ENCODE measurements at places on chromosomes 4 and X.

DNA sequence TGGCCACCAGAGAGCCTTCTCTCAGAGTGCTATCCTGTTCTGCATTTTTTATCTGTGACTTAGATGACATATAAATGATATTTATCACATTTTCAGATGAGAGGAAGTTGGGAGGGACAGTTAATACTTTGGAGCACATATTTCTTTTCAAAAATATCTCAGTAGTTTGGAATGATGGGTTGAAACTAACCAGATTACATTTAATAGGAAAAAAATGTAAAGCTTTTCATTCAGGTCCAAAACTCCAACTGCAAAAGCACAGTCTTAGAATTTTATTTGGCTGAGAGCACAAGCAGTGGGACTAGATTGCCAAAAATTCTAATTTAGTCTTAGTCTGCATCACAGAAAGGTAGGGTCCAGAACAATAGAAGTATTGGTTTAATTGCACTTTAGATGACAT, 248.2 kb upstream of the TEX13A start:
- DNase-seq, result no peak

DNA sequence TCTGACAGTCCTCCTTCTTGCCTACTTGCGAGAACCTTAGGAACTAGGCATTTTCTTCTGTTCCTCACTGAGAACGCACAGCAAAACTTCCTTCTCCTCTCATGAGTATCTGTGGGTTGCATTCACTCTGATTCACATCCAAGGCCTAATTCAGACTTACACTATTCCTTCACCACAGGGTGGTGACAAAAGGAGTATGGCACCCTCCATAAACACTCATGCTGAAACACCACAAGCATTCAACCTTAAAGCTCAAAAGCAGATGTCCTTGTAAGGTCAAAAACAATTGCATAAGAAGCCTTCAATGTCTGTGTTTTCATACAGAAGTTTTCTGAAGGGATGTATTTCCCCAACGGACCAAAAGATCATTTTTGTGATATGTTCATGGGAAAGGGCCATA, 147.3 kb downstream of the CORIN start:
- no peak for DNase-seq

- no peak for DNase-seq
Observed at GRCh38 chrX:21354725-21355124, 19.5 kb upstream of the CNKSR2 start.

- DNase-seq, result no peak
Observed at GRCh38 chr4:16464651-16465050, 238.4 kb upstream of the TAPT1 start.

GRCh38 chr4:39043058-39043860, 11.1 kb upstream of the TMEM156 start:
- DNase-seq, result no peak

- DNase-seq, result no peak
Observed at GRCh38 chr4:44493924-44494323, 45.3 kb upstream of the KCTD8 start.

DNA sequence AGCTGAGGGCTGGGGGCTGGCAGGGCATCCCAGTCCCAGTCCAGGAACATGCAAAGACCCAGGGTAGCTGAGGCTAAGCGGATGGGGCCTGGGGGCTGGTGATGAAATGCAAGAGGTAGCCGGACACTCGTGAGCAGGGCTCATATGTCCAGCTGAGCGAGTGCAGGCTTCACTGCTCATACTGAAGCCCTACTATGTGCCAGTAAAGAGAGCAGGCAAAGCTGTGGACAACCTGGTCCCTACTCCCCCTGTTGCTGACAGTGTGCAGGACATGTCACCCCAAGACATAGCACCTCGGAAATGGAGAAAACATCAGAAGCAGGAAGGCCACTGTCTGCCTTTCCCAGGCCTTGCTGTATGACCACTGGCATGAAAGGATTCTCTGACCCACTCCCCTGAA, 122.4 kb upstream of the STX18 start:
- DNase-seq, result no peak

DNA sequence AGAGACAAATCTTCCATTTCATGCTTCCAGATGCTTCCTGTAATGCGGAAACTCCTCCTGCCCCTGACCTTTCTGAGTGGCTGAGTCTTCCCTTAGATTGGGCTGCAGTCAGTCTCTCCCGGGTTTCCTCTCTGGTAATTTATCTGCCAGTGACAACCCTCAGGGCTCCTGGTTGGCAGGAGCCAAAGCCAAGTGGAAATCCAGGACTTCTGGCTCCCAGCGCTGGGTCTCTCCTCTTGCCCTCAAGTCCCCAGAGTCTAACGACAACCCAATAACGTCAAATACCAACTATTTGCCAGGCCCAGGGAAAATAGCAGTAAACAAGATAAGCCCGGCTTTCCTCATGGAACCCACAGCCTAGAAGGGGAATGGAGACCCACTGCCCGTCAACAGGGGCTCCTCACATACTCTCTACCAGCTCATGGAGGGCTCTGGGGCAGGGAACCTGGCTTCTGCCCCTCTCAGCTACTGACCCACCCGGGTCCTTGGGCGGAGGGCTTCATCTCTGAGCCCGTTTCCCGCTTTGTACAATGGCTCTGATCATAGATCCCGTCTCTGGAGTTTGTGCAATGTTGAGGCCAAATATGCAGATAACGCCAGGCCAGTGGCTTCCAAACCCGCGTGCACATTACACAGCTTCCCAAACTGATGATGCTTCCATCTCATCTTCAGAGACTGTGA, 1.1 kb upstream of the TBC1D14 start:
- DNase-seq, result no peak

DNA sequence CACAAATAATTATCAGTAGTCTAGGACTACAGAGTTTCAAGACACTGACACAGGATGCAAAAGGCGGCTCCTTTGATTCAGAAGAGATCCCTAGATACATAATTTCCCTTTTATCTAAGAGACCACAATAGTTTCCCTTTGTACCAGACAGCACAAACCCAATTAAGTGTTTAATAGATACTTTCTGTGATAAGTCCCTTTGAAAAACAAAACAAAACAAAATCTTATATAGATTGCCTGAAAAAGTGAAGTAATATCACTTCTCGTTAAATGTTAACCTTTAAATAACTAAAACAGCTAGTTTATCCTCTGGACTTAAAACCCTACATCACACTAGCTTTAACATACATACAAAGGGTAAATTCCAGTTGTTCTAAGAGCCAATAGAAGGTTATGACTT, 49.9 kb downstream of the APBB2 start:
- no peak for DNase-seq

DNA sequence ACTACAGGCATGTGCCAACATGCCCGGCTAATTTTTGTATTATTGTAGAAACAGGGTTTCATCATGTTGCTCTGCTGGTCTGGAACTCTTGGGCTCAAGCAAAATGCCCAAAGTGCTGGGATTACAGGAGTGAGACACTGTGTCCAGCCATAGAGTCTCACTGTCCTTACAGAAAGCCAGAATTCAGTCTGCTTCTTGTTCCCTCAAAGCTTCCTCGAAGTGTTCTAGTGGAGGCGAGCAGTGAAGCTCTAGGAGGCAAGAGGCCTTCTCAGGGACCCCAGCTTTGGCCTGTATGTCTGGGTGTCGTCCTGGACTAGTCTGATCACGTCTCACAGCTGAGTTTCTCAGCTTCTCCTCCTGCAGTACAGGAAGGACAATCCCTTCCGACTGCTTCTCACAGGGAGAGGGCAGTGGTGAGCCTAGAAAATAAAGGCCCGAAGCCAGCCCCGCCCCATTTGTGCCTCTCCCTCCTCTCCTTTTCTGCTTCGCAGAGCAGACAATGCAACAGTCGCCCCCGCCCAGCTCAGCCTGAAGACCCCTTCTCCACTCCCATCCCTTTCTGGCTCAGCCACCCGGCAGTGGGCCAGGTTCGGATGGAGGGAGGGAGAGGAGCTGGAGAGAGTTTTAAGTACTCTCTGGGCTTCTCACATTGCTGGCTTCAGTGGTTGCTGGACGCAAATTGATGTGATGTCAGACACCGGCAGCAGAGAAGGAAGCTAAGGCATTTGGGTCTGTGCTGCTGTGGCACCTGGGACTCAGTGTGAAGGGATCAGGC, 11.1 kb upstream of the FAM3A start:
- DNase-seq, result peak; percentile 84

DNA sequence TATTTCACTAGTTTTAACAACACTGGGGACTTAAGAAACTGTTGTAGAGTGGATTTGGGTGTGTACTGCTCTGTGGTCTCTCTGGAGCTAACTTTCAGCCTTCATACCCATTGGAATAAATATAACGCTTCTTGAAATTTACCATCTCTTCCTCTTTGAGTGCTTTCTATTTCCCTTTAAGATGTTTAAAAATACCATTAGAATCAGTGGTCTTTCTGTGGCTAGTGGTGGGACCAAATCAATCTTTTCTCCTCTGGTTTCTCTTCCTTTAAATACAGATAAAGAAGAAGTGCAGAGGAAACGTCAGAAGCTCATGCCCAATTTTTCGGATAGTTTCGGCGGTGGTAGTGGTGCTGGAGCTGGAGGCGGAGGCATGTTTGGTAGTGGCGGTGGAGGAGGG, 92.0 kb downstream of the NFKB1 start:
- DNase-seq, result no peak

DNA sequence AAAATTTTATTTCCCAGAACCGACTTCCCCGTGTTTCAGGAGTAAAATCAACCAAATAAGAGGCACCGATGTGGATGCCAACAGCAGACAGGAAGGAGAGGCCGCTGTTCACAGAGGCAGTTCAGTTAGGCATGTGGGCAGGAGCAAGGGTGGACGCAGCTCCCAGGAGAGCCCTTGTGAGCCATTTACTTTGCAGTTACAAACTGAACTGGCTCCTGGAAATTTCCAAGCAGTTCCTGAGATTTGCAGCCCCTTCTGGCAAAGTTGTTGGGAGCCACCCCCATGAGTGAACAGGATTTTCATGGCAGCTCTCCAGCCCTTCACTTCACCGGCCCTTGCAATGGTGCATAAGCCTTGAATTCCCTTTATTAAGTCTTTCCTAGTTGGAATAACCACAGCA, 189.1 kb downstream of the AFAP1 start:
- no peak for DNase-seq

DNA sequence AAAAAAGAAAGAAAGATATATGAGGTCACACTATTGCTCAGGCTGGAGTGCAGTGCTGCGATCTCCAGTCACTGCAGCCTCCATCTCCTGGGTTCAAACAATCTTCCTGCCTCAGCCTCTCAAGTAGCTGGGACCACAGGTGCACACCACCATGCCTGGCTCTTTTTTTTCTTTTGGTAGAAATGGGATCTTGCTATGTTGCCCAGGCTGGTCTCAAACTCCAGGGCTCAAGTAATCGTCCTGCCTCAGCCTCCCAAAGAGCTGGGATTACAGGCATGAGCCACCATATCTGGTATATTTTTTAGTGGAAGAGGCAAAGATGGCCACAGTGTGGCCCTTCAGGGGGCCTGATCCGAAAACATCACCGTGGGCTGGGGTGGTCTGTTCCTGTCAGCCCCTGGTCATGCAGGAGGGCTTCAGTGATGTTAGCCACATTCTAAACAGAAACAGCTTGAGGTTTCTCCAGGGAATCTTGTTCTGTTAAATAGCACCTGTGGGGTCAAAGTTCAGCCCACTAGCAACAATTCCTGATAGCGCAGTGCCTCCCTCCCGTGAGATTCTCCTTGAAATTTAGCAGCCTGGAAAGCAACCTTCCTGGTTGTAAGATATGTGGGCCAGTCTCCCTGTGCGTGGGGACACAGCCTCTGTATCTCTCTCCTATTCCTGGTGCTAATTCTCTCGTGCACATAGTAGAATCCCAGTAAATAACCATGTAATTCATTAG, 7.3 kb upstream of the DHRSX start:
- DNase-seq, result peak; percentile 34

DNA sequence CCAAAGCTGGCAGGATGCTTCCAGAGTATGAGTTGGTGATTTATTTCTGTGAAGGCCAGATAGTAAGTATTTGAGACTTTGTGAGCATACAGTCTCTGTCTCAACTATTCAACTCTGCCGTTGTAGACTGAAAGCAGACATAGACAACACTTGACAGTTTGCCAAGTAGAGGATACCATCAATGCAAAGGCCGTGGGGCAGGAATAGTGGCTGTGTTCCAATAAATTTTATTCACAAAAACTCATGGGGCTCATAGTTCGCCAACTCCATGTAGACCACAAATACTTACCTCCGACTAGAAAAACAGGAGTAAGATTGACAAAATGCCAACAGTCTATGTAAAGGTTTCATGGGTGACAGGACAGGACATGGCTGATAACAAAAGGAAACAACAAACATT, 3.7 kb upstream of the PIR start:
- no peak for DNase-seq

Data from activated effector memory CD4-positive, alpha-beta T cell treated with anti-CD3 and anti-CD28 coated beads, Interleukin-2, amount 50 U/mL, for 16 hours (primary cell).